T follicular helper cell (primary cell): ENCODE measurements at places on chromosomes 7 and 10.

- DNase-seq, result no peak
Measured at GRCh38 chr10:69957241-69957885, 95.3 kb upstream of the MACROH2A2 start.

DNA sequence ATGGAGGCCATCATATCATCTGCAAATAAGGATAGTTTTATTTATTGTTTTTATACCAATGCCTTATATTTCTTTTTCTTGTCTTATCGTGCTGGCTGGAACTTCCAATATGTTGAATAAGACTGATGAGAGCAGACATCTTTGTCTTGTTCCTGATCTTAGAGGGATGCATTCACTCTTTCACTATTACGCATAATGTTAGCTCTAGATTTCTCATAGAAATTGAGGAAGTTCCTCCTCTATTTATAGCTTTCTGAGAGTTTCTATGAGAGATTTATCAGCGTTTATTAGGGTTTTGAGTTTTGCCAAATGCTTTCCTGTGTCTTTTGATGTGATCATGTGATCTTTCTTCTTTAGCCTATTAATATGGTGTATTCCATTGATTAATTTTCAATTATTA is 49.3 kb downstream of the COL28A1 start:
- no peak for DNase-seq

DNA sequence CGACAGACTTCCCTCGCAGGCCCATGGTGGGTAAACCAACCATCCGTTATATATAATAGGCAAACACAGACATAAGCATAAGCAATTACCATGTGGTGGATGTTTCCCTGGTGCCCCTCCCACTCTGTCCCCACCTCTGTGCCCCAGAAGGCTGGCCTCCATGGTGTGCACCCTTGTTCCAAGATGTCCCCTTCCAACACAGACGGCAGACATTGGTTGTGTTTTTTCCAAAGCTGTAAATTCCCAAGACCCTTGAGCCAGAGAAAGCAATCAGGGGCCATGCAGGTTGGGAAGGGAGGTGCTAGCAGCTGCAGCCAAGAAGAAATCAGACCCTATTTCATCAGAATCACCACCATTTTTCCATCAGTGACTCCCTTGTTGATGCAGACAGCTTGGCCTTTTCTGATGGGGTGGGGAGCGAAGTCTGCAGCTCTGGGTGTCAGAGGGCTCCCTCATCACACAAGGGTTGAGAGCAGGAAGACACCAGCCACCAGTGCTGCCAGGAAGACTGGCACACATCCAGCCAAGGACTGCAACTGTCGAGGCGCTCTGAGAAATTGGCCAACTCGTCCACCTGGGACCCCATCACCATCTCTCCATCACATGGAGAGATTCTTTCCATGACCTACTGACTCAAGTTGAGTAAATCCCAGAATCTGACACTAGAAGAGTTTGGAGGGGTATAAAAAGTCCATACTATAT is 86.8 kb upstream of the CHST15 start:
- no peak for DNase-seq

GRCh38 chr7:79740076-79740475 is 286.6 kb upstream of the MAGI2 start:
- DNase-seq, result no peak

- DNase-seq, result no peak
Measured at GRCh38 chr10:11064832-11065231, 47.2 kb downstream of the CELF2 start.
